GM23248 (cell line): ENCODE measurements at places on chromosomes 5 and 9. TPM values are rescaled to one million over a fixed set of nuclear protein-coding genes. Genes with fewer than 3 reads are reported as not detected.
A peak's percentile ranks its signal among the peaks of the same experiment; 100 is the strongest.

Gene PAEP
- not detected in 2 replicates for total RNA-seq

GRCh38 chr9:101481261-101481660 is 45.7 kb upstream of the ALDOB start:
- DNase-seq, result peak; percentile 11
- no peaks in the 10 kb centered on the region for H3K36me3 ChIP-seq
- H3K4me3 ChIP-seq, result no peak overlapping the region

Gene TPRN
- total RNA-seq, result 7.8 and 14.3 TPM in 2 replicates

- H3K36me3 ChIP-seq, result no peaks in the 10 kb centered on the region
- no peak overlapping the region for H3K27ac ChIP-seq
- no peaks in the 10 kb centered on the region for H3K27me3 ChIP-seq
Measured at GRCh38 chr5:133741396-133741795, 129.1 kb upstream of the FSTL4 start.

GRCh38 chr5:126531543-126532120 is 63.4 kb downstream of the ALDH7A1 start:
- no peaks in the 10 kb centered on the region for H3K36me3 ChIP-seq
- no peak overlapping the region for H3K27ac ChIP-seq
- DNase-seq, result peak; percentile 15
- peaks cover 9% of the 10 kb centered on the region; the same call in 1 of the 2 replicates for H3K4me1 ChIP-seq
- H3K27me3 ChIP-seq, result no peaks in the 10 kb centered on the region
- no peak overlapping the region for H3K4me3 ChIP-seq

DNA sequence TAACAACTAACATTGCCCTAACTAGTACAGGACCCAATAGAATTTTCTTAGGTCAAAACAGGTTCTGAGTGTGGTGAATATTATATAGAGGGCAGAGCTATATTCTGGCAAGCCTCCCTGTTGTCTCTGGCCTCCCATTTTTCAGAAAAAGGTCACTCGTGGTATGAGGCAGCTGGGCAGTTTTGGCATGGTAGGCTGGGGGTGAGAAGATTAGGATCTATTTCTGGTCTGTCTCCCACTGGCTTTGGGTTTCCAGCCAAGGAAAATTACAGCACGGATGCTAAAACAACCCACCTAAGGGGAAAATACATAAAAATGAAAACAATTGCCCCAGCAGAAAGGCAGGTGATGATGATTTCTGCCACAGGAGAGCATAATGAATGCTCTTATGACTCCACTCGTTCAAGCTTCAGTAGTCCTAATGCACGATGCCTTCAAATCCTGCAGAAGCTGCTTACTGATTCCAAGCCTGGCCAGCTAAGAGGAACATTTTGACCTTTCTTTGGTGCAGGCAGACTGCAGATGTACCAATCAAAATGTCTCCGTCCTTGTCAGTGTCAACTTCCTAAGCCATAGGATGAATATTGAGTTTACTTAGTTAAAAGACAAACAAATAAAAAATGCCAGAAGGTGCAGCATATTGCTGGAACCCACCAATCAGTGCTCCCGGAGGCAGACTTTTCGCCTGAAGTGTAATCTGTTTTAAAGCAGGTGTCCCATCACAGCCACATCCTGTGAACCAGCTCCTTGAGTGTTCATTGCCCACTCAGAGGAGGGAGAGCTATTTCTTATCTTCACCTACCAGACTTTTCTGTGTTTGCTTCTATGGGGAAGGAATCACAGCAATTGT is 435.4 kb downstream of the ZSWIM6 start:
- no peak overlapping the region for H3K4me3 ChIP-seq
- H3K36me3 ChIP-seq, result no peaks in the 10 kb centered on the region
- H3K27me3 ChIP-seq, result peaks cover 10% of the 10 kb centered on the region; the same call in 1 of the 2 replicates
- H3K4me1 ChIP-seq, result no peaks in the 10 kb centered on the region
- H3K27ac ChIP-seq, result no peak overlapping the region
- no peak for DNase-seq

GRCh38 chr5:138565100-138565821 is 9.9 kb downstream of the HSPA9 start:
- H3K36me3 ChIP-seq, result peaks cover 88% of the 10 kb centered on the region
- DNase-seq, result no peak
- H3K27ac ChIP-seq, result no peak overlapping the region
- H3K4me1 ChIP-seq, result peaks cover 6% of the 10 kb centered on the region; the same call in 1 of the 2 replicates
- H3K4me3 ChIP-seq, result no peak overlapping the region

DNA sequence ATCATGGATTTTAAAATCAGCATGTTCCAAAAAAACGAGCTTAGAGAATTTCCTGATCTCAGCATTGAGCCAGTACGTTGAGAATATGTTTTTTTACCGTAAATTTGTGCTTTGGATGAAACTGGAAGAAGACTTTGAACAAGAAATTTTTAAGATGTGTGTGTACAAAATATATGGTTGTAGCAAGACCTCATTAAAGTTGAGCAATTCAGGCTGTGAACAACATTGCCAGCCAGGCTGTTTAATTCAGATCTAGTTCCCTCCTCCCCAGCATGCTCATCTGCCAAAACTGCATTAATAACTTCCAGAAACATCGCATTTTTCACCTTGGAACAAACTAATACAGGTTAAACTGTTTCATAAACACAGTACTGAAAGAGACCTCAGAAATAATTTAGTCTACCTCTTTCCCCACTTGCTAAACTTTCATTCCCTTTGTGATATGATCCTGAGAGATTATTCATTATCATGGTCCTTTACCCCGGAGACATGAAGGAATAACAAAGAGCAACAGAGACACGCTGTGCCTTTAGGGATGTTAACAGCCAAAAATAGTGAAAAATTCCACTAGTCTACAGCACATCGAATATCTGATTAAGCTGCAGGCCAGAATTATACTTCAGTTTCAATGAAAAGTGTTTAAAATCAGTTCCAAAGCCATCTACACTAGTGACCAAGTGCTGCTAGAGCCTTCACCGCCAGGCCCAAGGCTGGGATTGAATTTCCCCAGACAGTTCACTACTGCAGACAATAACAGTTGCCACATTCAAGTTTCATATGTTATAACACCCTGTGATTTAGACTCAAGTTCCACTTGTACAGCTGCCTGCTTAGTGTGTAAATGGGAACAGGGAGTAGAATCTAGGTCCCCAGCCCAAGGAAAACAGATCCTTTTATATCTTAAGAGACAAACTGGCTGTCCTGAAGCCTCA is 89.6 kb downstream of the EFNA5 start:
- peak; percentile 40 for DNase-seq

Gene LAMC3
- total RNA-seq, result not detected in 2 replicates

- no peak overlapping the region for H3K27ac ChIP-seq
- H3K4me1 ChIP-seq, result peaks cover 11% of the 10 kb centered on the region; the same call in 1 of the 2 replicates
- H3K4me3 ChIP-seq, result no peak overlapping the region
- H3K27me3 ChIP-seq, result no peaks in the 10 kb centered on the region
- DNase-seq, result no peak
Measured at GRCh38 chr9:71795097-71795813, 26.9 kb upstream of the CEMIP2 start.

DNA sequence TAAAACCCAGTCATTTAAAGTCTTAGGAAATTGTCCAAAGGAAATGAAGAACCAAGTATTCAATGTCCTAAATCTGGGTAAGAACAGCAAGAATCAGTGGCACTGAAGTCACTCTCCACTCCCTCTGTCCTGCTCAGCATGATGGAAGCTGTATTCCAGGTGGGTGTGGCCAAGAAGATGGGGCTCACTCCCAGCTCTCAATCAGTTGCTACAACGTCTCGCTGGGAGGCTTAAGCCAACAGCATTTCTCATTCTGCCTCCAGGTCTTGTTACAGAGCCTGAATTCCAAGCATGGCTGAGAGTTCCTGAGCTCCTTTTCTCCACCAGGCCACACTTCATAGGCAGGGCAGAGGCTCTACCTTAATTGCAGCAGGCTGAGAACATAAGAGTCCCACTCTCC is 41.2 kb upstream of the TRIO start:
- no peak overlapping the region for H3K4me3 ChIP-seq
- no peaks in the 10 kb centered on the region for H3K27me3 ChIP-seq
- H3K4me1 ChIP-seq, result peaks cover 32% of the 10 kb centered on the region
- peak; percentile 55 for DNase-seq
- no peaks in the 10 kb centered on the region for H3K36me3 ChIP-seq

DNA sequence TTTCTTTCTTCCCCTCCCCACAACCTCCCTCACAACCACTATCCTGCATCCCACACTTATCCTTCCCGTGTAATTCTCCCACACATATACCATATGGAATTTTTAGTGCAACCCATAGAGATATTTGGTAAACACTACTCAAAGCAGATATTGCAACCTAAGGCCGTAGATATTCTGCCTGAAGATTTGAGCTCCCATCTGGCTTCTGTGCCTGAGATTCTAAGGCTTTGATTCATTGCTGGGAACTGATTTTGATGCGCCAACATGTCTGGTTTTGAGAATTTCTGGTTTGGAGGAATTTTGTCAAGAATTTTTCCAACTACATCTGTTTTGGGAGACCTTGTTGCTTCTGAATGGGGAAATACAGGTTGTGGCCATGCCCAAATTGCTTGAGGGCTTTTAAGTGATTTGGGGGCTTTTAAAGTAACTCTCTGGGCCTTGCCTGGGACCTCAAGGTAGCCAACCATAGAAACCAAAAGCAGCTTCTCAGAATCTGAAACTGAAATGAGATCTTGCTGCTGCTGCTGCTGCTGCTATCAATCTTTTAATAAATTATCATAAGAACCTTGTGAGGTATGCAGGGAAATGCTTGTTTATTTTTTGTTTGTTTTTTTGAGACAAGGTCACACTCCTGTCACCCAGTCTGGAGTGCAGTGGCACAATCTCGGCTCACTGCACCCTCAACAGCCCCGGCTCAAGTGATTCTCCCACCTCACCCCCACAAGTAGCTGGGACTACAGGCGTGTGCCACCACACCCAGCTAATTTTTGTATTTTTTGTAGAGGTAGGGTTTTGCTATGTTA is 36.2 kb downstream of the PLAC8L1 start:
- no peaks in the 10 kb centered on the region for H3K36me3 ChIP-seq
- H3K27me3 ChIP-seq, result peaks cover 18% of the 10 kb centered on the region
- no peak overlapping the region for H3K4me3 ChIP-seq

- H3K4me3 ChIP-seq, result 0 out of 2 replicates have a peak overlapping the region, but pooled peaks have one; percentile 20
- H3K27ac ChIP-seq, result peak overlapping the region; percentile 37
- no peaks in the 10 kb centered on the region for H3K27me3 ChIP-seq
- H3K4me1 ChIP-seq, result peaks cover 63% of the 10 kb centered on the region
Measured at GRCh38 chr5:143355710-143356109, 47.8 kb downstream of the NR3C1 start.

- DNase-seq, result peak; percentile 26
- no peaks in the 10 kb centered on the region for H3K4me1 ChIP-seq
- no peak overlapping the region for H3K4me3 ChIP-seq
Measured at GRCh38 chr9:545480-545879, 296.0 kb upstream of the DMRT1 start.

- no peak overlapping the region for H3K4me3 ChIP-seq
- peaks cover 16% of the 10 kb centered on the region for H3K27me3 ChIP-seq
- no peak for DNase-seq
- no peaks in the 10 kb centered on the region for H3K36me3 ChIP-seq
Measured at GRCh38 chr5:6573651-6574101, 59.2 kb downstream of the NSUN2 start.

- H3K4me3 ChIP-seq, result no peak overlapping the region
- H3K4me1 ChIP-seq, result peaks cover 14% of the 10 kb centered on the region
- peak; percentile 39 for DNase-seq
- no peak overlapping the region for H3K27ac ChIP-seq
- H3K36me3 ChIP-seq, result no peaks in the 10 kb centered on the region
- H3K27me3 ChIP-seq, result no peaks in the 10 kb centered on the region
Measured at GRCh38 chr5:123881759-123882244, 369.8 kb downstream of the CSNK1G3 start.

- no peak overlapping the region for H3K4me3 ChIP-seq
- peaks cover 3% of the 10 kb centered on the region; the same call in 1 of the 2 replicates for H3K4me1 ChIP-seq
- H3K27me3 ChIP-seq, result peaks cover 92% of the 10 kb centered on the region
- no peak for DNase-seq
- no peak overlapping the region for H3K27ac ChIP-seq
- no peaks in the 10 kb centered on the region for H3K36me3 ChIP-seq
Measured at GRCh38 chr5:171310212-171310818, 1.3 kb downstream of the TLX3 start.

- H3K4me3 ChIP-seq, result no peak overlapping the region
- no peak overlapping the region for H3K27ac ChIP-seq
- peak; percentile 8 for DNase-seq
- H3K27me3 ChIP-seq, result no peaks in the 10 kb centered on the region
Measured at GRCh38 chr5:161846746-161847145, 1.2 kb upstream of the GABRA1 start.

Gene SHC3
- 0.54 and 0.63 TPM in 2 replicates for total RNA-seq

Gene BTNL3
- not detected in 2 replicates for total RNA-seq

- peak; percentile 94 for DNase-seq
- peak within 1 kb of the TSS; percentile 99 for H3K27ac ChIP-seq
- H3K27me3 ChIP-seq, result no peaks in the 10 kb centered on the region
- H3K4me1 ChIP-seq, result peaks cover 24% of the 10 kb centered on the region
- no peaks in the 10 kb centered on the region for H3K36me3 ChIP-seq
Measured at GRCh38 chr9:129665389-129665775, at the start of gene PRRX2. Gene PRRX2 (plus strand): TSS chr9:129665647. CDS start chr9:129665868, 221 bp downstream.

Gene CYSRT1
- total RNA-seq, result 0.43 TPM in 1 of 2 replicates, not detected in the other

Gene SHISAL2B
- total RNA-seq, result not detected in 2 replicates

- H3K27me3 ChIP-seq, result no peaks in the 10 kb centered on the region
- H3K27ac ChIP-seq, result no peak overlapping the region
- H3K4me1 ChIP-seq, result peaks cover 26% of the 10 kb centered on the region
- DNase-seq, result no peak
- H3K4me3 ChIP-seq, result no peak overlapping the region
Measured at GRCh38 chr5:142984011-142984410, 213.8 kb downstream of the ARHGAP26 start.

DNA sequence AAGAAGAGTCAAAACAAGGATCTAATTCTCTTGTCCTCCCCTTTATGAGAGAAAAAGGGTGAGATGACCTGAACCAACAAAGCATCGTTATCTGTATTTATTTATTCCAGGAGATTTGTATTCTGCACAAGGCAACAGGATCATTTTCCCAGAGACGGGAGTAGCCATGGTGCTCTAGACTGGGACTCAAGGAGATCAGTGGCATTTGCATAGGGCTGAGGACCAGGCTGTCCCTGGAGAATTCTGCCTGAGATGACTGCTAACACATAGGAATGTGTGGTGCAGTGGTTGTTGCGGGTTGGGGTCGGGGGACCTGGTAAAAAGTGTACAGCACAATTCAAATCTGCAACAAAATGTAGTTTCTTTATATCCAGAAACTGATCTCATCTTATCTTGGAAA is 22.3 kb upstream of the ZNF474 start:
- H3K27me3 ChIP-seq, result no peaks in the 10 kb centered on the region
- no peak for DNase-seq
- H3K4me1 ChIP-seq, result peaks cover 13% of the 10 kb centered on the region; the same call in 1 of the 2 replicates
- H3K36me3 ChIP-seq, result no peaks in the 10 kb centered on the region
- H3K27ac ChIP-seq, result no peak overlapping the region

- H3K4me1 ChIP-seq, result peaks cover 22% of the 10 kb centered on the region
- H3K27me3 ChIP-seq, result no peaks in the 10 kb centered on the region
- H3K4me3 ChIP-seq, result peak overlapping the region; percentile 1; the same call in 1 of the 2 replicates
- no peaks in the 10 kb centered on the region for H3K36me3 ChIP-seq
Measured at GRCh38 chr5:107968998-107969397, 298.3 kb upstream of the EFNA5 start.
